Esophagus squamous epithelium (tissue), 5 donors: ENCODE measurements at places on chromosomes 5 and 9.

- DNase-seq: no peak
Measured at GRCh38 chr5:101677961-101678360, 618.1 kb downstream of the SLCO4C1 start.

DNA sequence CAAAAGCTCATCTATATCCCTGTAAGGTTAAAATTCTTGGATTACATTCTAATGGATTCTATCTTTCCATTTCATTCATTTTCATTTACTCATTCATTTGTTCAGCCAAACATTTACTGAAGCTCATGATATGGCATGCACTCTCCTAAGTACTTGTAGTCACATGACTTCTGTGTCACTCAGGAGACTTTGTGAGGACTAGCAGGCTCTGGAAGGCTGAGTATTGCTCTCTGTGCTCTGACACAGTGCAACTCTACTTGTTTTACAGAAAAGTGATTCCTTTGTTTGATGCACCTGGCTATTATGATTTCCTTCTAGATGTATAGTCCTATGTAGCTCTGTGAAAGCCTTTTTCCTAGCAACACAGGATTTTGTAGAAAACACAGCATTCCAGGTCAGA, 53.0 kb downstream of the YIPF5 start:
- DNase-seq: no peak

DNA sequence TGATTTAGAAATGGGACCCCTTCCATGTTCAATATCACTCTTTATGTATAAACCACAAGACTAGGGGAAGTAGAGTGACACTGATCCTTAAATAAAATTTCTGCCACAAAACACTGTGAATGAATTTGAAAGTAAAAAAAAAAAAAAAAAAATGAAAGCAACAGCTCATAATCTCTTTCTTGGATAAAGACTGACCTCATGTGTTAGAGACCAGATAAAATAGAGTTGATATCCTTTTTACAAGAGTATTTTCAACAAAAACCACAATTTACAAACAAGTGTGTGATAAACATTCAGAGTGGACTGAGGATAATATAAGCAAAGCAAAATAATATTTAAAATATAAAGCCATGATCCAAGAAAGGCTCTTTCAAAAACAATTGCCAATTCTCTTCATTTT, 180.2 kb downstream of the FBXL17 start:
- no peak for DNase-seq

- DNase-seq: no peak
Measured at GRCh38 chr5:172586125-172587060, 54.7 kb upstream of the NEURL1B start.

DNA sequence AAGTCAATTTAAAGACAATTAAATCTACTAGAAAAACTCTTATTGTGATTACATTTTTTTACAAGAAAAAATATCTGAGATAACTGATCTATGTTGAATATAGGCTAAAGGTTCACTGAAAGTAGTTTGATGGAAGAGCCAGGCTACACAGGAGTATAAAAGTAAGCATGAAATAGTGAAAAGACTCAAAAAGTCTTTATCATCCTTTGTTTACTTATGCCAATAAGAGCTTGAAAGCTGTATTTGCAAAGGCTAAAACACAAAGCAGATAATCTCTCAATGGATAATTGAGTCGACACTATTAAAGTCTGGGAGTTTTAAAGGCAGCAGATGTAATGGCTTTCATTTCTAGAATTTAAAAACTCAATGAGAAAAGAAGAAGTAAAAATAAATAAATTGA, 42.0 kb downstream of the SSBP2 start:
- DNase-seq: no peak

DNA sequence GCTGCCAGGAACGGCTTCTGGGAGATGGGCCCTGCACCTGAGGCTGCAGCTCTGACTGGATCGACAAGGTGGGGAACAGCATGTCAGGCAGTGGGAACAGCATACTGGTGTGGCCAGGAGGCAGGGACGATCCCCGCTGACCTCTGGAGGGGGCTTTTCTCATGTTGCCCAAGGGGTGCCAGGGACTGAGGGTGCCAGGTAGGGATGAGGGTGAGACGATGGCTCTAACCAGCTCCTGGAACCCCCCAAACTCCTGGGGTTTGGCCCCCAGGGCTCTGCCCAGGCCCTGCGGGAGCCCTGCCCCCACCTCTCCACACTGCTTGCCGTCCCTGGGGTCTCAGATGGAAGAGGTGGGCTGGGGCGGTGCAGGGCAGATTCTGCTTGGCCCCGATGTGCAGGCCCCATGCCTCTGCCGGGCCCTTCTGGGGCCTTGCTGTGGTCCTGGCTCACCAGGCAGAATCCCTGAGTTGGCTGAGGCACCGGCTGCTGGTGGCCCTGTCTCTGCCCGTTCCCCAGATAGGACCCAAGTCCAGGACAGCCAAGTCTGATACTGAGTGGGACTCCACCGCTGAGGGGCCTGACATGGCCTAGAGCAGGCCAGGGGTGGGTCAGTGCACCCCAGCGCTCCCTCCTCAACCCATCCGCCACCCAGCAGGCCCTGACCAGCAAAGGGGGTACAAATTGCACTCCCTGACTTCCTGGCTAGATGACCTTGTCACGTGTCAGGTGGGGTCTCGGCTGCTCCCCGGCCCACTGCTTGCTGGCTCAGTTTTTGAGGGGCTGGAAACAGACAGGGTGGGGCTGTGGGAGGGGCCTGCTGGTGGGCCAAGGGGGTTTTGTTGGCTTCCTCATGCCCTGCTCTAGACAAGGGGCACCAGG, 28.4 kb upstream of the RNF130 start:
- no peak for DNase-seq

GRCh38 chr5:15092801-15093200, 221.2 kb upstream of the ANKH start:
- DNase-seq: no peak

GRCh38 chr5:24899180-24899579, 254.4 kb upstream of the CDH10 start:
- no peak for DNase-seq

- DNase-seq: no peak
Measured at GRCh38 chr5:128111818-128112448, 28.4 kb downstream of the SLC12A2 start.
